ENCODE measurements at places on chromosomes 3 and 15. TPM values are rescaled to one million over a fixed set of nuclear protein-coding genes. Genes with fewer than 3 reads are reported as not detected.

SPATA16 gene
- not detected for total RNA-seq

SAMMSON gene
- not detected for total RNA-seq

DGKG gene
- total RNA-seq: 3.9 TPM

SLC22A13 gene
- total RNA-seq: 0.51 TPM

MTMR10 gene
- total RNA-seq: 39.3 TPM

ATP10A gene
- total RNA-seq: not detected

CHRNA7 gene
- not detected for total RNA-seq

CCDC39 gene
- total RNA-seq: not detected

OCA2 gene
- not detected for total RNA-seq

DNA sequence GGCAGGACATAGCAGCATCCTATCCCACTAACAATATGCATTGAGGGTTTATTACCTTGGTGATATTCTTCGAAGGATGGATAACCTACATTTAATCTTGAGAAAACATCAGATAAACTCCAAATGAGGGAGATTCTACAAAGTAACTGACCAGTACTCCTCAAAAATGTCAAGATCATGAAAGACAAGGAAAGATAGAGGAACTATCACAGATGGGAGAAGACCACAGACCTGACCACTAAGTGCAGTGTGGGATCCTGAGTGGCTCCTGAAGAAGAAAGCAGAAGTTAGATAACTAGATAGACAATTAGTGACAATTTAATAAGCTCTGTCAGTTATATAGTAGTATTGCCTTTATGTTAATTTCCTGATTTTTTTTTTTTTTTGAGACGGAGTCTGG is 17.7 kb upstream of the CGNL1 start:
- H3K27me3 ChIP-seq: peaks cover 2% of the 10 kb centered on the region
- no peak overlapping the region for H3K4me3 ChIP-seq
- no peak for DNase-seq
- H3K27ac ChIP-seq: no peak overlapping the region

- DNase-seq: no peak
- H3K27me3 ChIP-seq: peaks cover 27% of the 10 kb centered on the region
- no peaks in the 10 kb centered on the region for H3K4me1 ChIP-seq
- no peaks in the 10 kb centered on the region for H3K36me3 ChIP-seq
- no peak overlapping the region for H3K4me3 ChIP-seq
Observed at GRCh38 chr15:56001471-56002078, 8.2 kb upstream of the NEDD4 start.

DNA sequence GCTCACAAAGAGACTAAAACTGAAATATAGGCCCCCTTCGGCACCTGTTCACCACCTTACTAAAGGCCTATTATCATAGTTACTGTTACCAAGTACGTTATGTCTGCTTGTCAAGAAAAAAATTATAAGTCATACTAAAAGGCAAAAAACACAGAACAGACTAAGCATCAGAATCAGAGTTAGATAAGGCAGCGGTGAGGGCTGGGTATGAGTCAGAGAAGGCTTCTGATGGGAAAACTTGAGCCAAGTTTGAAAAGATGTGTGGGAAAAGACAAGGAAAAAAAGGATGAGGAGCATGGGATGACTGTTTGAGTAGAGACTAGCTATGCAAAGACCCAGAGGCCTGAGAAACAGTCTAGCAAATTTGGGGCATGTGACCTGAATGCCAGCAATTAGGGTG is 387.2 kb upstream of the SGO1 start:
- H3K36me3 ChIP-seq: no peaks in the 10 kb centered on the region
- H3K4me3 ChIP-seq: no peak overlapping the region
- no peak for DNase-seq
- H3K4me1 ChIP-seq: no peaks in the 10 kb centered on the region
- no peaks in the 10 kb centered on the region for H3K27me3 ChIP-seq

DNA sequence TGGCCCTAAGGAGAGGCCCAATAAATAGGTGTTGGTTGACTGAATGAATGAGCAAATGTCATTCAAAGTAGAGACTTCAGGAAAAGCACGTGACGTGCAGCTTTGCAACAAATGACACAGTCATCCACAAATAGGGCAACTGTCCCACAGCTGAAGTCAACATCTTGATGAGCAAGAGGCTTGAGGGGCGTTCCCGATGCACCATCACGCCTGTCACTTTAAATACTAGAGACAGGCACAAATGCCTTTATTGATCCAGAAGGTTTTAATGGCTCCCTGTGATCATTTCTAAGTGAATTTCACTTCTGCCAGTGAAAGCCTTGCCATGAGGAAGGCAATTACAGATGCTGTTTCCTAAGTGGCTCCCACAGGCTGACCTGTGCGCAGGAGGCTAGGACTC is 43.6 kb downstream of the ABTB1 start:
- H3K4me3 ChIP-seq: no peak overlapping the region
- no peaks in the 10 kb centered on the region for H3K4me1 ChIP-seq
- no peak for DNase-seq
- H3K27me3 ChIP-seq: no peaks in the 10 kb centered on the region
- H3K27ac ChIP-seq: no peak overlapping the region

GRCh38 chr15:67145710-67146109 is 80.3 kb downstream of the SMAD3 start:
- DNase-seq: no peak
- H3K36me3 ChIP-seq: peaks cover 13% of the 10 kb centered on the region
- no peak overlapping the region for H3K4me3 ChIP-seq
- peaks cover 96% of the 10 kb centered on the region for H3K4me1 ChIP-seq

DNA sequence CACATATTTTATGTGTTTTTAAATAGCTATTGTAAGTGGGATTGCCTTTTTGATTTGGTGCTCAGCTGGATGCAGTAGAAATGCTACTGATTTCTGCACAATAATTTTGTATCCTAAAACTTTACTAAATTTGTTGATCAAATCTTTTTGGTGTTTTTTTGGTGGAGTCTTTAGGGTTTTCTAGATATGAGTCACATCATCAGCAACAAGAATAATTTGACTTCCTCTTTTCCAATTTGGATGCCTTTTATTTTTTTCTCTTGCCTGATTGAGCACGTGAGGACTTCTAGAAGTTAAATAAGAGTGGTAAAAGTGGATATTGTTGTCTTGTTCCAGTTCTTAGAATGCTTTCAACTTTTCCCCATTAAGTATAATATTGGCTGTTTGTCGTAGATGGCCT is 51.3 kb downstream of the TLNRD1 start:
- DNase-seq: no peak
- H3K4me3 ChIP-seq: no peak overlapping the region
- peaks cover 15% of the 10 kb centered on the region for H3K4me1 ChIP-seq
- H3K36me3 ChIP-seq: no peaks in the 10 kb centered on the region

GRCh38 chr15:28086175-28086703 is 12.9 kb downstream of the OCA2 start:
- no peak for DNase-seq
- no peak overlapping the region for H3K4me3 ChIP-seq
- peaks cover 12% of the 10 kb centered on the region for H3K4me1 ChIP-seq

GRCh38 chr3:99232696-99233095 is 331.2 kb upstream of the DCBLD2 start:
- no peaks in the 10 kb centered on the region for H3K36me3 ChIP-seq
- H3K27me3 ChIP-seq: no peaks in the 10 kb centered on the region
- DNase-seq: no peak
- no peak overlapping the region for H3K4me3 ChIP-seq
- no peak overlapping the region for H3K27ac ChIP-seq

DNA sequence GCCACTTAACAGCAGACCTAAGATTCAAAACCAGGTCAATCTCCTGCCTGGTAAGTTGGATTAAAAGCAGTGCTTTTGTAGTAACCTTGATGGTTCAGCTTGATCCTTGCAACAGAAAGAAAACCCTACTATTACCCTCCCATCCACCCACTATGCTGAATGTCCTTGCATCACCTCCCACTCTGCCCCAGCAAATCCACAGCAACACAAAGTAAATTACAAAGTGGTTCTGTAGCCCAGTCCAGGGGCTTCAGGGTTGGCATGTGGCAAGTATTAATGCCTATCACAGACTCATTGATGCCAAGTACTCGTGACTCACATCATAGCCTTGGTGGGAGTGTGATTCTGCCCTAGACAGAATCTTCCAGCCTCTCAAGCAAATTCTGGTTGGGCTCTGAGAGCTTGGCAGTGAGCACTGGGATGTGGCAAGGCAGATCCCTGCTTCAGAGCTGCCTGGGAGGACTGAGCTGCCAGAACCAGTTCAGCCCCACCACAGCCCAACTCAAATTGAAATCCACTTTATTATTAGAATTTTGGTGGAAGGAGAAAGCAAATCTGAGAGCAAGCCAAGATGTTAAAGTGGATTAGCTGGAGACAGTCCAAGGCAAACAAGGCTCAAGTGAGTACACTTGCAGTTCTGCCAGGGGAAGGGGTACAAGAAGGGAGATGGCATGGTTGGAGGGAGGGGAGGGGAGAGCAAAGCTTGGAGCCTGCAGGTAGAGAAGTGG is 225.8 kb upstream of the UMPS start:
- H3K27ac ChIP-seq: no peak overlapping the region
- DNase-seq: no peak
- peaks cover 24% of the 10 kb centered on the region for H3K27me3 ChIP-seq

- no peak overlapping the region for H3K27ac ChIP-seq
- no peaks in the 10 kb centered on the region for H3K27me3 ChIP-seq
- no peak for DNase-seq
- no peaks in the 10 kb centered on the region for H3K4me1 ChIP-seq
- no peaks in the 10 kb centered on the region for H3K36me3 ChIP-seq
Observed at GRCh38 chr3:117131259-117131658, 421.7 kb downstream of the TUSC7 start.

- H3K27ac ChIP-seq: no peak within 1 kb of the TSS
- H3K36me3 ChIP-seq: no peaks in the 10 kb centered on the region
- H3K27me3 ChIP-seq: peaks cover 12% of the 10 kb centered on the region
Observed at GRCh38 chr3:38649500-38650247, at the start of gene SCN5A. SCN5A (minus strand) TSS chr3:38649687; CDS start chr3:38633307, 16,380 bp downstream.

GRCh38 chr3:48466386-48467109 is 20.0 kb downstream of the ATRIP start:
- H3K36me3 ChIP-seq: peaks cover 37% of the 10 kb centered on the region
- peak overlapping the region; percentile 96 for H3K27ac ChIP-seq
- H3K4me3 ChIP-seq: peak overlapping the region; percentile 89
- H3K27me3 ChIP-seq: no peaks in the 10 kb centered on the region
- H3K4me1 ChIP-seq: peaks cover 62% of the 10 kb centered on the region

GRCh38 chr3:16142350-16143025 is 32.0 kb upstream of the GALNT15 start:
- H3K4me3 ChIP-seq: no peak overlapping the region
- no peak overlapping the region for H3K27ac ChIP-seq
- H3K4me1 ChIP-seq: no peaks in the 10 kb centered on the region
- DNase-seq: no peak
- H3K36me3 ChIP-seq: no peaks in the 10 kb centered on the region

GRCh38 chr15:43153269-43153668 is 19.9 kb downstream of the TMEM62 start:
- no peak overlapping the region for H3K4me3 ChIP-seq
- no peak for DNase-seq
- H3K36me3 ChIP-seq: peaks cover 70% of the 10 kb centered on the region
- H3K27me3 ChIP-seq: no peaks in the 10 kb centered on the region
- H3K4me1 ChIP-seq: peaks cover 6% of the 10 kb centered on the region

- no peak overlapping the region for H3K27ac ChIP-seq
- H3K36me3 ChIP-seq: no peaks in the 10 kb centered on the region
- no peak for DNase-seq
- peaks cover 5% of the 10 kb centered on the region for H3K27me3 ChIP-seq
Observed at GRCh38 chr3:127226946-127227842, 34.3 kb downstream of the PRR23E start.

DNA sequence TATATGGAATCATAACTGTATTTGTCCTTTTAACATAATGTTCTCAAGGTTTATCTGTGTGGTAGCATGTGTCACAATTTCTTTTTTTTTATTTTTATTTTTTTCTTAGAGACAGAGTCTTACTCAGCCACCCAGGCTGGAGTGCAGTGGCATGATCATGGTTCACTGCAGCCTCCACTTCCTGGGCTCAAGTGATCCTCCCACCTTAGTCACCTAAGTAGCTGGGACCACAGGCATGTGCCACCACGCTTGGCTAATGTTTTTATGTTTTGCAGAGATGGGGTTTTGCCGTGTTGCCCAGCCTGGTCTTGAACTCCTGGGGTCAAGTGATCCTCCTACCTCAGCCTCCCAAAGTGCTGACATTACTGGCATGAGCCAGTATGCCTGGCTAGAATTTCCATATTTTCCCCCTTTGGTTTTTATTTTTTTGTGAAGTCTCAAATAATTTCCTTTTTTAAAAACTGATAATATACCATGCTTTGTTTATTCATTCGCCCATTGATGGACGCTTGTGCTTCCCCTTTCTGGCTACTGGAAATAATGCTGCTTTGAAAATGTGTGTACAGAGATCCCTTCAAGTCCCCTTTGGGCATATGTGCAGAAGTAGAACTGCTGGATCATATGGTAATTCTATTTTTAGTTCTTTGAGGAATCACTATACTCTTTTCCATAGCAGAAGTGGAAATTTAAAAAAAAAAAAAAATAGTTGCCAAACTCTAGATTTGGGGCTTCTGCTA is 28.4 kb downstream of the TMEM40 start:
- H3K4me1 ChIP-seq: peaks cover 11% of the 10 kb centered on the region
- no peak overlapping the region for H3K27ac ChIP-seq
- H3K4me3 ChIP-seq: no peak overlapping the region
- no peak for DNase-seq
- H3K27me3 ChIP-seq: peaks cover 3% of the 10 kb centered on the region
- no peaks in the 10 kb centered on the region for H3K36me3 ChIP-seq
